Activated CD4-positive, alpha-beta T cell treated with anti-CD3 and anti-CD28 coated beads, Interleukin-2, amount 50 U/mL, for 1 hour (primary cell): ENCODE measurements at places on chromosomes 4 and X.

GRCh38 chrX:362937-363620 is 23.6 kb downstream of the PPP2R3B start:
- DNase-seq: no peak

- DNase-seq: peak; percentile 23
These were observed 30.9 kb upstream of the HSD17B13 start for GRCh38 chr4:87353592-87353991.

DNA sequence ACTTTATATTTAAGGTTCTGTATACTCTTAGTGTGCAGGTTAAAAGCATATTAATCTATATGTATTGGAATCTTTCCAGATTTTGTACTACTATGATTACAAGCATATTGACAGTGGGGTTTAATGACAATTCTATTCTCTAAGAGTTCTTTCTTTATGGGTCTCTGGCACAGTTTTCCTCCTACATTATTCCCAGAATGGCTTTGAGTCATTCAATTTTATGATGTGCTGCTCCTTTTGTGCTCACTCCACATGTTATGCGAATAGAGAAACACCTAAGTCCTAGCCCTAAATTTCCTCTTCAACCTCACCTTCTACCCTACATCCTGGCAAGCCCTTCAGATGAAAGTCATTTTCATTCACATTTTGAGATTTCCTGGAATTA is 209.9 kb upstream of the DIAPH2 start:
- no peak for DNase-seq

- no peak for DNase-seq
These were observed 364.8 kb upstream of the EMCN start for GRCh38 chr4:100882661-100883060.

GRCh38 chr4:80685214-80685613 is 345.3 kb upstream of the BMP3 start:
- DNase-seq: no peak

- no peak for DNase-seq
These were observed 4.6 kb upstream of the KANTR start for GRCh38 chrX:53089224-53089842.

DNA sequence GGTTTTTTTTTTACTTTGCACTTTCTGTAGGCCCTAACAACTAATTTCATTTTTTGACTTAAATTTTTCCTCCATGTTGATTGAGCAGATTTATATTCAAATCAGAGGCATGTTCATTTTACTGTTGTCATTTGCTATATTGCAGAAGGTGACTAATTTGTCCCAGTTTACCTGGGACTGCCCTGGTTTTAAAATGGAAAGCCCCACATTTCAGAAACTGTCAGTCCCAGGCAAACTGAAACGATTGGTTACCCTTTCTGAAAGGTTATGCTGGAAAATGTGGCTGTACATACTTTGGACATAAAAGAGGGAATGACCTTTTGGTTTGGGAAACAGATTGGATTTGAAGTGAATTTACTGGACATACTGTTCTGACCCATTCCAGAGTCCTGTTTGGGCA is 160.0 kb downstream of the SPCS3 start:
- DNase-seq: no peak

- DNase-seq: no peak
These were observed 73.1 kb downstream of the METTL14 start for GRCh38 chr4:118758293-118758692.

- DNase-seq: no peak
These were observed 79.8 kb upstream of the PPARGC1A start for GRCh38 chr4:23969635-23970145.

GRCh38 chr4:110172972-110173371 is 25.4 kb downstream of the ELOVL6 start:
- DNase-seq: no peak

GRCh38 chr4:33078145-33078544 is 2358.0 kb downstream of the PCDH7 start:
- no peak for DNase-seq

DNA sequence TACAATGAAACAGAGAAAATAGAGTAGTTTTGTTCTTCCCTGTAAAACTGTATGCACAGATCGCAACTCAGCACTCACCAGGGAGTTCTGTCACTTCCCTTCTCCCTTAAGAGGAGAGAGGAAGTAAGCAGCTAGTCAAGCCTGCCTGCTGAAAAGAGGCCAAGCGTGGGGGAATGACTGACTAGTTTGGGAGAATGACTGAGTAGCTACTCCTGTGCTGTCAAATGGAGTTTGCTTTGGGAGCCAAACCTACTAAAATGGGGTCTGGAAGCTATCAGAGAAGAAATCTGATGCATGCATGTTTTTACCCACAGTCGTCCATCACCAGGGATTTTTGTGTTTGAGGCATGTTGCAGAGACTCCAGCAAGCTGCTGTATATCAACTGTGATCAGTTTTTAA is 54.6 kb upstream of the LHFPL1 start:
- DNase-seq: no peak

DNA sequence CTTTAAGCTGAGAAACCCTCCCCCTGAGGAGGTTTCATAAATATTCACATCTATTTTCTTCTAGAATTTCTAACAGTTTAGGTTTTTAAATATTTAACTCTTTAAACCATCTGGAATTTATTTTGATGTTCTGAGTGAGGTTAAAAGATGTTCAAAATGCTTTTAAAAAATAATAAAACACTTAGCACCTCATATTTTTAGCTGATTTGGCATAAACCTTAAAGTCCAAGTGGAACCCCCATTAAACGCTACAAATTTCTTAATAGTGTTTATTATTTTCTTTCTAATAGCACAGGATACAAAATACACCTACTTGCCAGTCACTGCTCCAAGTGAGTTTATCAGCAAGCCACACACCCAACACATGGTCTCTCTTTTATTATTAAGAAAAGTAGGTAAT is 277.2 kb downstream of the QDPR start:
- no peak for DNase-seq

- peak; percentile 3 for DNase-seq
These were observed 37.8 kb upstream of the PCDH19 start for GRCh38 chrX:100447655-100448397.

DNA sequence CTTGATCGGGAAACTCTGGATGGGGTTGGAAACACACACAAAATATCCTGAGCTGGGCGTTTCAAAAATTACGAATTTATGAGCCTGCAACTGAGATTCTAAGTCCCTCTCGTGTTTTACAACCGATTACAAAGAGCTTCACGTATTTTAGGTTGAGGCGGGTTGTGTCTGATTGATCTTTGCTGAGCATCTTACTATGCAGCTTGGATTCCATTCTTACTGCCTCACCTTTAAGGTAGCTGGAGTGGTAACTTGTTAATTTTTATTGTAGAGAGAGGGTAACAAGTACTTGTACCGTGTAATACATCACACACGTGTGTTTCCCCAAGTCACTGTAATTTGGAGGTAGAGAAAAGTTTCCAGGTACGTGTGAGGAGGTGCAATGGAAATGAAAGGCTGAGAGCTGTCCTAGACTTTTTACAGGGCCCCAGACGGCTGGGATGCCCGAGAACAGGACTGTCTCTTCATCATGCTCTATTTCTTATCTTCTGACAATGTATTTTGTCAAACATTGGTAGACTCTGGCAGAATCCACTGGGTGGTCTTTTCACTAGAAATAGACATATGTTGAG is 97.8 kb upstream of the TENM3 start:
- DNase-seq: no peak

DNA sequence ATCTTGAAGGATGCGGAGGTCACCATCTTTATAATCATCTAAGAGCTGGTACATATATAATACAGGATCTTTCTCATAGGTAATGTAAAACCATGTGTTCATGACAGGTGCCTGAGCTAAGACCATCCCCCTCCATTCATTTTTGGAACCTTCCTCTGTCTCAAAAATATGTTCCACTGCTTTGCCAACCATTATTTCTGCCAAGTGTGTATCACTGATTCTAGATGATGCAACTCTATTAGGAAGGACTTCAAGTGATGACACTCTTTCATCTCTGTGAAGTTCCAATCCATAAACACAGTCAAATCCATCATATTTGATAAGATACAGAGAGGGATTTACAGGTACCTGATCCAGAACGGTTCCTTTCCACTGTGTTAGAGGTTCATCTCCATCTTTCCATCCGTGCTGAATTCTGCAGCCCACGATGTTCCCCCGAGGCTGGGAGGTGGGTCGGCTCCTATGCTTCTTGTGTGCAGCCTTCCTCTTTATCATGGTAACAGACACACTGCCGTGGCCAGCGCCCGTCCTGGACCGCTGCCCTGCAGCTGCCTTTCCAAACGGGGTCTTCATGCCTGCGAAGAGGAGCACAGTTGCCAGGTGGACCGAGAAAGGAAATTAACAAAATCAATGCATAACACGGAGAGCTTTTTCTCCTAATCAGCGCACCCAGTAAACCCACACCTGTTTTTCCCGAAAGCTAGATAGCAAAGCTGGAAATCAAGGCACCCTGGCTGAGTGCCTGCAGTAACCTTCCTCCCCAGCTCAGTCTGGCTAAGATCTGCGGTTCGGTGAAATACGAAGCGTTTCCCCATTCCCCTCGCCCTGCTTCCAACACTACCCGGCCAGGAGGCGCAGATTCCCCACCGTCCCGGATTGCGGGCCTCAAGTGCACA is 718 bp downstream of the SPIN3 start:
- no peak for DNase-seq

DNA sequence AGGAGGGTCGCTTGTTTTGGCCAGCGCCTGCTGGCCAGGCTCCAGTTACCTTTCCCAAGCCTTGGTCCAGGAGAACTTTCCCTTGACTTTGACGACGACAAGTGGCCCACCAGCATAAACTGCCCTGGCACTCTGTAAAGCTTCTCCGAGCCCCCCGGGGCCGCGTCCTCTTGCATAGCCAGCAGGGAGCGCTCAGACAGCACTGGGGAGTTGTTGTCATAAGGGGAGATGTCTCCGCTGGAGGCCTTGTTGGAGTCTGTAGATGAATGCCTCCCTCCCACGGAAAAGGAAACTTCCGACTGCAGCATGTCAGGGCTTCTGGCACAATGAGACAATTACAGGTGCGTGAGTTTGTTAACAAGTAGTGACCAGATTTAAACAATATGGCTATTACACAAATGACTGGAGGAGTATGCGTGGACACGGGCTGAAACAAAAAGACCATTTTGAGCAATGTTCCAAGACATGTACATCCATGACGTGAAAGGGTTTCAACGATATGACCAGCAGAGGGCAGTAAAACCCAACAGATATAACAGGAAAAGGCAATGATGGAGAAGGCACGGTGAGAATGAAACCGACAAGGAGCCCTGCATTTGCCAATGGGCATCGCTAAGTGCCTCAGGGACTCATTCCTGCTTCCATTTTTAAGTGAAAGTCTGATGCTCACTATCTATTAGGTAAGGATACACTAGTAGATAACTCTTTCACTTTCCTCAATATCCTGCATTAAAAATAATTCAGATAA is 33.0 kb downstream of the HCCS start:
- DNase-seq: peak; percentile 24

DNA sequence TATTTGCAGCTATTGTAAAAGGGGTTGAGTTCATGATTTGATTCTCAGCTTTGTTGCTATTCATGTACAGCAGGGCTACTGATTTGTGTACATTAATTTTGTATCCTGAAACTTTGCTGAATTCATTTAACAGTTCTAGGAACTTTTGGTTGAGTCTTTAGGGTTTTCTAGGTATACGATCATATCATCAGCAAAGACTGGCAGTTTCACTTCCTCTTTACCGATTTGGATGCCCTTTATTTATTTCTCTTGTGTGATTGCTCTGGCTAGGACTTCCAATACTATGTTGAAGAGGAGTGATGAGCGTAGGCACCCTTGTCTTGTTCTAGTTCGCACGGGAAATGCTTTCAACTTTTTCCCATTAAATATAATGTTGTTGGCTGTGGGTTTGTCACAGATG is 48.1 kb downstream of the NPY1R start:
- no peak for DNase-seq

- no peak for DNase-seq
These were observed 44.2 kb downstream of the ZNF185 start for GRCh38 chrX:152942077-152942442.

- no peak for DNase-seq
These were observed 100.7 kb upstream of the PGRMC2 start for GRCh38 chr4:128388352-128388630.

- no peak for DNase-seq
These were observed 14.5 kb downstream of the ZNF275 start for GRCh38 chrX:153348421-153348820.

- no peak for DNase-seq
These were observed 487.8 kb upstream of the MAGEB18 start for GRCh38 chrX:25650216-25650820.

DNA sequence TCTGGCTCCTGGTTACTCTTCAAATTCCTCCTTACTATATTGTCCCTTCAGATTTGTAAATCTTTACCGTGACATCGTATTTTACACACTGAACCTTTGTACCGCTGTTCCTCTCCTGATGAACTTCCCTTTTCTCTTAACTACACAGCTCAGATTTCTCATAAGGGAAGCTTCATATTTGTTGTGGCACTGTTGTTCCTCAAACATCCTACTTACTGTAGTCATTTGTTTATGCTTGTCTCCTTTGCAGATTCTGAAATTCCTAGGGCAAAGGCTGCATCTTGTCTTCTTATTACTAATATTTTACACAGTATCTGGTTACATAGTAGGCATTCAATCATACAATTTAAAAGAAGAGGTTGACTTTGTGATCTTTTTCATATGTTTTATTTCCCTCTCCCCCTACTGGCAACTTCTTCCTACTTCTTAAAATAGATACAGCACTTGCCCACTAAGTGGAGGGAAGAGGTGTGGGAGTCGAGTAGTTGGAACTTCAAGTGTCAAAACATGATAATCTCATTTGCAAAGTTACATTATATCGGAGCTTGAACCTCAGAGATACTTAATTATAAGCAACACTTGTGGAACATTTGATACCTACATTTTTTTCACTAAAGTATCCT is 50.0 kb downstream of the TET2 start:
- no peak for DNase-seq

GRCh38 chr4:2261853-2262144 is at the start of gene MXD4:
Gene MXD4, minus strand, starts transcription at chr4:2262109. Its CDS starts 129 bp downstream, at chr4:2261980.
- no peak for DNase-seq

DNA sequence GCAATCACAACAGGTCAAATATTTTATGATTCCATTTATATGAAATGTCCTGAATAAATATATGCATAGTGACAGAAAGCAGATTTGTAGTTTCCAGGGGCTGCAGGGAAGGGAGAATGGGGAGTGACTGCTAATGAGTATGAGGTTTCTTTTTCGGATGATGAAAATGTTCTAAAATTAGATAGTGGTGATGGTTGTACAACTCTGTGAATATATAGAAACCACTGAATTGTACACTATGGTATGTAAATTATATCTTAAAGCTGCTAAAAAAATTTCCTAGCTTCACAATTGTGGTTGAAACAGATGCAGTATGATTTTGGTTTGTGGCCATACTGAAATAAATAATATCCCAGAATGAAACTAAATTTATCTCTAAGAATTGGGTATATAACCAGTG is 12.9 kb upstream of the IL2 start:
- no peak for DNase-seq

- no peak for DNase-seq
These were observed 88.9 kb upstream of the PDLIM3 start for GRCh38 chr4:185624259-185624589.
